ENCODE measurements at places on chromosomes 2 and 18.

GRCh38 chr18:75592527-75592926 is 165.0 kb upstream of the SMIM21 start:
- DNase-seq, result no peak

DNA sequence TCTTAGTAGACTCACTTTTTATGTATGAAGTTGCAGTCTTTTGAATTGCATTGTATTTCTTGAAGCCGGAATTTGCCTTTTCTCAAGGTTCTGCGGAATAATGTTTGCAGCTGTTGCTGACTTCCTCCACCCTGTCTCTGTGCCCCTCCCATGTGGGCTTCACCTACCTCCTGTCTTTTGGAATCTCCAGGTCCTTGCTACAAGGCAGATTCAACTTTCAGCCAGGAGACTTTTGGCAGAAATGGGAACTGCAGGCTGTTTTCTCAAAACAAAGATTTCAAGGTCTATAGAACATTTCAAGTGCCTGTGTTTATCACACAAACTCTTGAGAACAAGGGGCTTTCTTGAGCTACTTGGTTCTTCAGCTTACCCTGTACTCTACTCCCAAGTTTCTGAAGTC is 25.6 kb downstream of the ZNF236 start:
- no peak for DNase-seq

- DNase-seq, result no peak
Observed at GRCh38 chr2:152648336-152648735, 68.9 kb downstream of the PRPF40A start.

DNA sequence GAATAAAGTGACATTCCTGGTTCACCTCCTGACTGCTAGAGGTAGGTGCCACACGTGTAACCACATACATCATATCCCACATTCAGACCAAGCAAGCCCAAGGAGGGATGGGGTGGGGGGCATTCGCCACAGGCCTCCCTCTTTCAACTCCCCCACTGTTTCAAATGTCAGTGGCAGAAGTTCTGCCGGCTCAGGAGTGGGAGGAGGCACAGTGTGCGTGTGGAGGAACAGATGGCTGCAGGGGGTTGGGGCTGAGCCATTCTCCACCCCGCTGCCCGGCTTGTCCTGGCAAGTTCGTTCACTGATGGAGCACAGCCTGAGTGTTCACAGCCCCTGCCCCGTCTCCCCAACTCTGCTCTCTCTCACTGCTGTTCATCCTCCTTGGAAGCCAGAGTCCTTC is 75.4 kb upstream of the TANC1 start:
- DNase-seq, result no peak

DNA sequence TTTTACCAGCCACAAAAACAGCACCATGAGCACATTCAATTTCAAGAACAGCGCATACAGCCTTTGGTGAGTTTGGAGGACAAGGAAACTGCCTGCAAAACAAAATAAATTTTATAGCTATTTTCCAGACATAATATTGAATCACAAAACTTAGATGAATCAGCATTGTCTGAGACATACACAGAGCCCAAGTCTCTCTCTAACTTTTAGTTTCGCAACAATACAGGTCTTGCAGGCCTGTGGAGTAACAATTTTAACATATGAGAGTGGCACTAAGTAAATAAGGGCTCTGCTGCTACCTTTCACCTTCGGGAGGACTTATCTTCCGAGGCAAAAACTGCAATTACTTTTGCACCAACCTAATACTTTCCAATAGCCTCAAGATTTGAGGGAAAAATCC is 56.1 kb upstream of the PEX13 start:
- no peak for DNase-seq

DNA sequence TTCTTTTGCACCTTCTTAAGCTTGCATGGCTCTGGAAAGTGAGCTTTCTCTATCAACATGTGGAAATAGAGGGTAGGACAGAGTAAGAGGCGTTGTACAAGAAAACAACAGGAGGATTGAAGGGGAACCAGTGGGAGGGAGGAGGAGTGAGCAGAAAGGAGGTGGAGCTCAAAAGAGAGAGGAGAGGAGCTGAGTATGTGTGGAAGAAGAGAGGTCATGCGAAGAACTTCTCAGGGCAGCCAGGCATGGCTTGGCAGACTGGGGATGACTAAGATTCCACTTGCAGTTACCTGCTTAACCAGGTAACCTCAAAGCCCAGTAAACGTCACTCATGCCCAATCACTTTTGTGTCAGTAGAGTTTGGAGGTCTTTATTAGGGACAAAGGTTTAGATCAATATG is 105.1 kb downstream of the BCL2L11 start:
- no peak for DNase-seq

DNA sequence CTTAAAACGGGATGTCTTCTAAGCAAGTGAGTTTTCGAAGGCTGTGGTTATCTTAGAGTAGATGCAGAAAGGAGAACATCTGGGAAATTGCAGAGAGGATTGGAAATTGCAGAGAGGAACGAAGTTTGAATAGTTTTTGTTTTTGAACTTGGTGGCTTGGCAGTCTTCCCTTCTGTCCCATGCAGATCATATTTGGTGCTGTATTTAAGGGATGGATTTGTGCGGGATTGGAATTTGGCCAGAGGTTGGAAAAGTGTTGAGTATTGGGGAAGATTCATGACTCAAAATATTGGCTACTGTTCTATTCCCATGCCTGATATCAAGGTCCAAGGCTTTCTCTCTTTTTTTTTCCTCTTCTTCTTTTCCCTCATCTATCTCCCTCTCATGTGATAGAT is 18.2 kb downstream of the PTPRM start:
- DNase-seq, result no peak

DNA sequence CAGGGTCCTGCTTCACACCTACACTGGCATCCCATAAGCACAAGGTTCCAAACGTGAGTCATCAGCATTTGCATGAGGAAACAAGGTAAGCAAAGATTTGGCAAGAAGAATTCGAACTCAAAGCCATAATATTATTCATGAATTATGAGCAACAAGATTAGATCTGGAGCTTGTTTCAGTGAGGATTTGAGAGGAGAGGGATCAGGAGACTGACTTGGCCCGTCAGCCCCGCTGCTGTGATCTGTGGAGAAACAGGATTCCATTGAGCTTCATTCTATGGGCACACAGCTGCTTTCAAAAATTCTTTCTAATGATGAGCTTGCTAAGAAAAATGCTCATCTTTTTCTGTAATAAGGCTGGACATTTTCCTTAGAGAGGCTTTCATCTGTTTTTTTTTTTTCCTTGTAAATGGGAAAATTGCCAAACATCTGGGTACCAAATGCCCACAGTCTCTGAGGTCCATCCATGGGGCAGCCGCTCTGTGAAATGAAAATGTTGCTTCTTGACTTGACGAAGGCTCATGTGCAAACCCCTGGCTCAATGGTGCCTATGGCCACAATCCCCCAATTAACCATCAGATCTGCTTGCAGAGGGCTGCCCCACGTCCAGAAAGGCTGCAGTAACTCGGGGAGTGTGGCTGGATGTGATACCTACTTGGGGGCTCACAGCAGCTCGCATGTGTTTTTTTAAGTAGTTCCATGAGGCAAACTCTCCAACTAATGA is 179.3 kb downstream of the TMEM18 start:
- DNase-seq, result no peak

- no peak for DNase-seq
Observed at GRCh38 chr2:140988597-140988996, 1142.2 kb downstream of the LRP1B start.

GRCh38 chr2:71852141-71852711 is 295.4 kb downstream of the CYP26B1 start:
- no peak for DNase-seq

- no peak for DNase-seq
Observed at GRCh38 chr18:7950380-7951136, 383.4 kb downstream of the PTPRM start.

DNA sequence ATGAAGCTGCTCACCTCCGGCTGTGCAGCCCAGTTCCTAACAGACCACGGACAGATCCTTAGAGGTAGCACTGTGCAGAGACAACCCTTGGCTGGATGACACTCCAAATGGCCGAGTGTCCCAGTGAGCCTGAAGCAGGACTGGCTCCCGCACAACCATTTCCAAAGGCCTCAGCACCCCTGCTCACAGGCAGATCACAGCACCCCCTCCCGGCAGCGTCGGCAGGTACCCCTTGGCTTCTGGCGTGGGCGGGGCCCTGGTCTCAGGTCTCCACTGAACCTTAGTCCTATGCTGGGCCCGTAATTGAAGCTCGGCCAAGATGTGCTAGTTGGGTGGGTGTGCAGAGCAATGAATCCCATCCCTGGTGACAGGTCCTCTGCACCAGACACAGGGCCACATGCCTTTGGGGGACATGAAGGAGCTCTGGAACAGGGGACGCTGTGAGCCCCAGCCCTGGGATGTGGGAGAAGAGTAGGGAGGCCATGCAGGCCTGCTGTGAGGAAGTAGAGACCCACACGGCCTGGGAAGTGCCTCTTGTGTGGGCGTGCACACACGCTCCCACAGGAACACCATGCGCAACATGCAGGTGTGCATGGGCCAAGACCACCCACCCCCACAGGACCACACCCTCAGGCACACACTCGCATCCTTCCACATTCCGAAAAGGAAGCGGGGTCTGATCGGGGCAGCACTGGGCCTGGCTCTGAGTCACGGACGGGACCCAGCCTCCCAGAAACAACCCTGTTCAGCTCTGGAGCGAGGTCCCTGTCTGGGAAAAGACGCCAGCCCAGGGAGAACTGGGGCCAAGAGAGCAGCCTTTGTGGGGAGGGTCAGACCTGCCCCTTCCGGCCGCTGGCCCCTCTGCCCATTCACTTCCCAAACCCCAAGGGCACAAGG is 2.8 kb downstream of the DUSP2 start:
- DNase-seq, result no peak

DNA sequence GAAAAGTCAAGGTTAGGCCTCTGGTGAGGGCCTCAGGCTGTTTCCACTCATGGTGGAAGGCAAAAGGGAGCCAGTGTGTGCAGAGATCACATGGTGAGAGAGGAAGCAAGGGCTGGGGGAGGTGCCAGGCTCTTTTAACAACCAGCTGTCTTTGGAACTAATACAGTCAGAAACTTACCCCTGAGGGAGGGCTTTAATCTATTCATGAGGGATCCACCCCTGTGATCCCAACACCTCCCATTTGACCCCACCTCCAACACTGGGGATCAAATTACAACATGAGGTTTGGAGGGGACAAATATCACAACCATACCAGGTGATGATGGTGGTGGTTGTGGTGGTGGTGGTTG is 10.9 kb downstream of the POLI start:
- DNase-seq, result no peak

- DNase-seq, result no peak
Observed at GRCh38 chr18:68694316-68694715, 20.6 kb downstream of the TMX3 start.

GRCh38 chr2:189880832-189881492 is 96.7 kb downstream of the PMS1 start:
- no peak for DNase-seq

DNA sequence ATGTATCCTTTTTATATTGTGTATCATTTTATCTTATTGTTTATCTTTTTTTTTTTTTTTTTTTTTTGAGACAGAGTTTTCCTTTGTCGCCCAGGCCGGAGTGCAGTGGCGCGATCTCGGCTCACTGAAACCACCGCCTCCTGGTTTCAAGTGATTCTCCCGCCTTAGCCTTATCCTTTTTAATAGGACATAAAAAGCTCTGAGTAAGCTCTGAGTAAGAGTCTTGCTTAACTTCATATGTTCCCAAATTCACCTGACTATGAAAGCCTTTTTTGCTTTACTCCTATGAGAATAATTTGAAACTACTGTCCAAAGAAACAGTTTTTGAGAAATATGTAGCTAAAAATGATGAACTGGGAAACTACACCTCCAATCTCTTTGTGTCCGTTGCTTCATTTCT is 525.5 kb downstream of the IRS1 start:
- no peak for DNase-seq

DNA sequence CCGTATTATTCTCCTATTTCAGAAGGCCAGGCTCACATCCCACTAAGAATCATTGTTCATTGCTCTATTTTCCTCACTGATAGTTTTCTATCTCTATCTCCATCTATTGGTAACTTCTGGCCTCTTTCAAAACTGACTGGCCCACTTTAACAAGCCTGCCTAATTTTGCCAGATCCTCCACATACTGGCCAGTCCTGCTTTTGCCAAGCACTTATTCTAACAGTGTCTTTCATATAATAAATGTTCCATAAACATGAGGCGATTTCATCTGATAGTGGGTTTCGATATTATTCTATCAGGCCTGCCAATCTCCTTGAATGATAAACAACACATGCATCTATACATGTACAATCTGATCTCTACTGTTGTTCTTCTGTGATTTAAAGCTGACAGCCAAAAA is 125.9 kb upstream of the KCNH7 start:
- no peak for DNase-seq

DNA sequence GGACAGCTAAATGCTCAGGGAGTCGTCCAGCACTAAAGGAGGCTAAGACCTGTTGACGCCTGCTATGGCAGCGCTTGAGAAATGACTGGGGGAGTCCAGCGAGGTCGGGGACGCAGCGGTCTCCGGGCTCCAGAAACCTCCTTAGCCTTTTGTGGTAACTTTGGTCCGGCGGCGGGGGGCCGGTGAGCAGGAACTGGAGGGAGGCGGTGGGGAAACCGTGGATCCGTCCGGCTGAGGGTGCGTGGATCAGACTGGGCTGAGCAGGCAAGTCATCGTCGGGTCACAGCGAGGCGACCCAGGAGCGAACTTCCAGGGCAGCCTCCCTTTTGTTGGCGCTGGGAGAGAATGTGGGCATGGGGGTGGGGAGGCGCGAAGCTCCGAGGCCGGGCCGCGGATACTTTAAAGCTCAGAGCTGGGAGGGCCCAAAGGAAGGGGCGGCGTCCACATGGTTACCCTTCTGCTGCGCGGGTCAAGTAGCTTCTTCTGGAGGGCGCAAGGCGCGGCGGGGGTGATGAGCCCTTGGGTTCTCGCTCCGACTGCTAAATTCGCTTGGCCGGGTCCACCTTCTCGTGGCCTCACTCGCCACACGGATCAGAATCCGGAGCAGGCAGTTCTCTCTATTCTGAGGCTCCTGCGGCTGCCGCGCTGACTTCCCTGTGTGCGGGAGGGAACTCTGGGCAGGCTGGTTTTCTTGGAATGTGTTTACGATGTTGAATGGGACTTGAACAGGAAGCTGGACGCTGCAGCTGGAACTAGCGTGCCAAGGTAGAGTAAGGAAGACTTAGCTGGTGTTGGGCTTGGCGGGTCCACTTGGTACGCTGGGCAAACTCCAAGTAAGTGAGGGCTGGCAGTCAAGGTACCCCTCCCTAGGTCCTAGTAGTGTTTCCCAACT is 920 bp downstream of the GULP1 start:
- DNase-seq, result no peak

DNA sequence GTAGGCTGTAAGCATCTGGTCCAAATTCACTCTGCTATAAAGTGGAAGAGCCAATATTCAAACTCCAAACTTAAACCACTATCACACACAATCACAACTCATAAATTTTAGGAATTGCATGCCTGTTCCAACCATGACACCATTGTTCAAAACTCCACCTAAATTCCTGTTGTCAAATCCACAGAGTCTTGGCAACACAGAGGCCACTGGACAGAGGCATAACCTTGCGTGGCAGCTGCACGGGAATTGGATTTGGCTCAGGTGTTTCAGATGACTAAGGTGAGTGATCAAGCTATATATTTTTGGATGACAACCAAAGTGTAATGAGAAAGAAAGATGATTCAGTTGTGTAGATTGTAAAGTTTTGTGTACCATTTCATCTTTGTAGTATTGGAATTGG is 422.7 kb upstream of the TNP1 start:
- DNase-seq, result no peak
